ENCODE measurements at places on chromosomes 11 and 22.

DNA sequence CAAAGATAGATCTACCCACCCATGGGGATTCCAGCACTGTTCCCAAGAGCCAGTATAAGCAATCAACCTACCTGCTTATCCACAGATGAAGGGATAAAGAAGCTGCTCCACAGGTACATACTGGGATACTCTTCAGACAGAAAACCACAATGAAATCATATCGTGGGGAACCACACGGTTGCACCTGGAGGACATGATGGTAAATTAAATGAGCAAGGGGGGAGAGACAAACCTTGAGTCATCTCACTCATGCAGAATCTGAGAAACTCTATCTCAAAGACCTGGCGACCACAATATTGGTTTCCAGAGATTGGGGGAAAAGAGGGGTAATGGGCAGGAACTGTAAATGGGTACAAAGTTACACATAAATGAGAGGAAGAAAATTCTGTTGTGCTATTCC lies 14.5 kb downstream of the RGL4 start:
- DNase-seq: no peak

DNA sequence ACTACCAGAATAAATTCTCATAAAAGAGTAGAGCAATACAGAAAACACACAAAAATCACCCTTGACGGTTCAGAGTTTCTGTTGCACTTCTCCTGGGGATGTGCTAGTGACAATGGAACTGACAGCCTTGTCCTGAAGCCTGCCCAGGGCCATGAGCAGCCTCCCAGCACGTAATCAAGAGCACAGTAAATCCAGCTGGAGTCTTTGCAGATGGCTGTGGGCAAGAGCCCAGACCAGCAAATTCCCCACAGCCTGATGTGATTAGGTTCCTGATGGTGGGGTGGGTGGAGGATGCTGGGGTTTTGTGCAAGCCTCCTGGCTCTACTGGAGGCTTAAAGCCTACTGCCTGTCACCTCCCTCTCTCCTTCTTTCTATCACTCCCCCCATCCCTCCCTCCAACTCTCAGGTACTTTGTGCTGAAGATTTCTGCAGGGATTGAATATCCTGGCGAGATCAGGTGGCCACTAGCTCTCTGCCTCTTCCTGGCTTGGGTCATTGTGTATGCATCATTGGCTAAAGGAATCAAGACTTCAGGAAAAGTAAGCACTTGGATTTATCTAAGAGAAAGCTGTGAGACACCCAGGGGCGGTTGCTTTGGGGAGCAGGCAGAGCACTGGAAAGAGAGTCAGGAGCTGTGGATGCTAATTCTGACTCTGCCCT lies 18.1 kb downstream of the SLC6A5 start:
- DNase-seq: no peak

DNA sequence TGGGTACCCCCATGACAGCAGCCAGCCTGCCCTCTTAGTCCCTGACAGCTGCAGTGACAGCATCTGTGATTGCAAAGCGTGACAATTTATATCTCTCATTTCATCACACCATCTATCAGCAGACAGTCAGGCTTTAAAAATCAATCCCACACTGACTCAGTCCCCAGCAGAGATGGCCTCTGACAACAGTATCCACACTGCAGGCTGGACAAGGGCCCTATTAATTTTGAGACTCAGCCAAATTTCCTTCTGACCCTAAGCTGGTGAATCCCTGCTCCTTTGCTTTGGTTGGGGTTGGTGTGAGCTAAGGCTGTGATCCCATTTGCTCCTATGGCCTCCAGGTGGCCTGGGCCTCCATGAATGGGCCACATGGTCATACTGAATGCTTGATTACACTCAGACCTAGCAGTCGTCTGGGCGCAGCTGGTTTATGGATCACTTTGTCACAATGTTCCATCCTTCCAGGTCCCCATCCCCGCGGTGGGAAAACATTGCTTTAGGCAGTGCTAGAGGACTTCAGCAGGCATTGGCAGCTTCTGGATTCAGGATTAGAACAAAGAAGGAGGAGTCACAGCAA lies 68.2 kb upstream of the B3GAT1 start:
- DNase-seq: no peak

- peak; percentile 18 for DNase-seq
Observed at GRCh38 chr22:23675502-23676415, 15.1 kb upstream of the RGL4 start.

DNA sequence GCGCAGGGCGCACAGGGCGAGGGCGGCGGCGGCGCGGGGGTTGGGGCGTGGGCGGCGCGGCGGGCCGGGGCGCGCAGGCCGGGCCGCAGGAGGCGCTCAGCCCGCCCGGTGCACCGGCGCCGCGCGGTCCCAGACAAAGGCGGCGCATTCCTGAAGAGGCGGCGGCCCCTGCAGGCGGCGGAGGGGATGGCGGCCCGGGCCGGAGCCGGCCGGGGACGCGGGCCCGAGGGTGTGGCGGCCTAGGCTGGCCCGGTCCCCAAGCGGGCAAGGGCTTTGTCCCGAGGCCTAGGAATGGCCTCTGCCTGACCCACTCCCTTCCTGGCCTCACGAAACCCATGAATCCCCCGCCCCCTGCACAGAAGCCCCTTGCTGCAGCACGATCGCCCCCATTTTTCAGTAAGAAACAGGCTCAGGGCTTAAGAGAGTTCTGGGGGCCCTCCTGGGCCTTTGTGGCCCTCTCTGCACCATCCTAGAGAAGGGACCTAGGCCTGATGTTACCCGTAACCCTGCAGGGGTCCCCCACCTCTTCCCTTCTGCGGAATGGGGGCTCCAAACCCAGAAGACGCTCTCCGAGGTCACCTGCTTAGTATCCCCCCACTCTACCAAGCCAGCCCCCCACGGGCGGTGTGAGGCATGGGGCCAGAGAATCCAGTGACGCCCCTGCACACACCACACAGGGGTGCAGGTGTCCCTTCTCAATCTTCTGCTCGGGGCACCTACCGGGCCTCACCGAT lies at the start of gene RTN4R:
RTN4R (minus strand) TSS at position 40 of the 734 bp plus-strand sequence. CDS start 226 bp downstream, outside the sequence.
- peak; percentile 60 for DNase-seq

DNA sequence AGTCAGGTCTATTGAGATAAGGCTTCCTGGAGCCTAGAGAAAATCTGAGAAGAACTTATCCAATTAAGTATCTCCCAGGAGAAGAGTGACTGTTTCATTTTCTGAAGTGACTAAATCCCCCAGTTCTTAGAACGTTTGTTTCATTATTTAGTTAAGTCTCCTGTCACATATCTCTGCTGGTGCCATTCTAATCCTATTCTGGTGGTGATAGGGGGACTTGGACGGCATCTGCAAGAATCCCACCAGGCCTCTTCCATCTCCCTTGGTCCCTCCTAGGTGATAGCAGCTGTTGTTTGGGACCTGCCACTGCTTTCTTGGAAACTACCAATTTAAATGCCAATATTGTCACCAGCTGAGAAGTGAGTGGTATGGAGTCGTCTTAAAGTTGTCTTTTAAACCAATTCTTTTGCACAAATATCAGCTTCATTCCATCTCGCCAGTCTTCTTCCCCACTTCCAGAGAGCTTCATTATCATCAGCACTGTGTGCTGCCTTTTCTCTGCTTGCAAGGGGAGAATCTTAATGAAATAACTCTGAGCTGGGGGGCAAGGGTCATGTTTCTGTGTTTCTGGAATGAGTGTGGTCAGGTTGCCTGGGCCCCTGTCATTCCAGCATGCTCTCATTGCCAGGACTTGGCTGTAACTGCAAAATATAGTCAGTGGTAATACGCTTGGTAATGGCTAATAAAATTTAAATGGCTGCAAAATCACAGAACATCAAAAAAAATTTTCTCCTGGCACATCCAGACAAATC lies 104.8 kb downstream of the LDLRAD3 start:
- DNase-seq: no peak

DNA sequence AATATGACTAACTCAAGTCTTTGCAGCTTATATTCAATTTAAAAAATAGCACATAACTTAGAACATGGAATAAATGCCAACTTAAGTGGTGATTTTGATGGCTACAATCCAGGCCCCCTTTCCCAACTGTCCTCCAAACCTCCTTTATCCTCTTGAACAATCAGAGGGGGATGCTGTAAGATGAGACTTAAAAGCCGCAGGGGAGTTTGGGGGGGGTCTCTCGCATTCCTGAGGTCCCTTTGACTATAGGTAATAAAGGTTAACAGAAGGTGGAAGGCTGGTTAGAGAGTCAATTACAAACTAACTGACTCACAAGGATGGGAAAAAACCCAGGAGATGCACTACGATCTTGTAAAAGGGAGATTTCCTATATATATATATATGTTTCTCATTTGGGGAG lies 101.8 kb downstream of the KIRREL3 start:
- no peak for DNase-seq

GRCh38 chr11:105821781-105822180 lies 200.3 kb downstream of the MSANTD4 start:
- DNase-seq: no peak

GRCh38 chr11:106447631-106448191 lies 370.2 kb downstream of the AASDHPPT start:
- no peak for DNase-seq

DNA sequence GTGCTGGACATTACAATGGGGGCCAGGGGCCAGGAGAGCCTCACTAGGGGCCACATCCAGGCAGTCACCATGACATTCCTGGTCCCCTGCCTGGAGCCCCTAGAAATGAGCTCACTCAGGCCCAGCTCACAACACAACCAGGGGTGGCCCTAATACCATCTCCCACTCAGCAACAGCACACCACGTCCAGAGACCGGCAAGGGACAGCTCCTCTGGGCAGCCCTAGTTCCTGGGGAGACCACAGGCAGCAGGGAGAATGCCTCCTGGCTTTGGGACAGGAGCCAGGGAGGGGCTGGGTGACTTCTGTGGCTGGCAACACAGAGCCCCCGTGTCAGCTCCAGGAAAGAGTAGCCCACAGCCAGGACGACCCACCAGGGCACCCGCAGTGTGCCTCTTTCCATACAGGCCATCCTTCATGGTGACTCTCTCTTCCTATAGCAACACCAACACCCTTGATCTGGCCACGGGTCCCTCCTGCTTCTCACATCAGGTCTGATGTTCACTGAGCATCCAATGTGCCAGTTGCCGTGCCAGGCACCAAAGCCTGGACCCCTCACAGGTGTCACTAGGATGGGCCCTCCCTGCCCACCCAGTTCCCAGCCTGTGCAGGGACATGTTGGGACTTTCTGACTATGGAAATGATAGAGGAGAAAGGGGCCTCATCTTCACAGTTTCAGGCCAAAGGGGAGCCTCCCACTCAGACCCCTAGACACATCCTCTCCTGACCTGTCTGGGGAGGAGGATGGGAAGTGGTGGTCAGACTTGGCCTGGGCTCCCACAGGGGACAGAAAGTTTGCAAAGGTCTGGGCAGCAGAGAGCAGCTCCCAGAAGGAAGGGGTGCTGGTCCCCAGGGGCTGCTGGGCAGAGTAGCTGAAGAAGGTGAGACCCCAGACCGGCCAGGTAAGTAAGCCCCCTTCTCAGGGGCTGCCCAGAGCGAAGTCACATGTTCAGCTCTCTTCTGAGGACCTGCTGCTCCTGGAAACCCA lies 43.2 kb downstream of the IGLL5 start:
- DNase-seq: no peak

GRCh38 chr11:118009864-118010737 lies 23.9 kb downstream of the IL10RA start:
- no peak for DNase-seq

DNA sequence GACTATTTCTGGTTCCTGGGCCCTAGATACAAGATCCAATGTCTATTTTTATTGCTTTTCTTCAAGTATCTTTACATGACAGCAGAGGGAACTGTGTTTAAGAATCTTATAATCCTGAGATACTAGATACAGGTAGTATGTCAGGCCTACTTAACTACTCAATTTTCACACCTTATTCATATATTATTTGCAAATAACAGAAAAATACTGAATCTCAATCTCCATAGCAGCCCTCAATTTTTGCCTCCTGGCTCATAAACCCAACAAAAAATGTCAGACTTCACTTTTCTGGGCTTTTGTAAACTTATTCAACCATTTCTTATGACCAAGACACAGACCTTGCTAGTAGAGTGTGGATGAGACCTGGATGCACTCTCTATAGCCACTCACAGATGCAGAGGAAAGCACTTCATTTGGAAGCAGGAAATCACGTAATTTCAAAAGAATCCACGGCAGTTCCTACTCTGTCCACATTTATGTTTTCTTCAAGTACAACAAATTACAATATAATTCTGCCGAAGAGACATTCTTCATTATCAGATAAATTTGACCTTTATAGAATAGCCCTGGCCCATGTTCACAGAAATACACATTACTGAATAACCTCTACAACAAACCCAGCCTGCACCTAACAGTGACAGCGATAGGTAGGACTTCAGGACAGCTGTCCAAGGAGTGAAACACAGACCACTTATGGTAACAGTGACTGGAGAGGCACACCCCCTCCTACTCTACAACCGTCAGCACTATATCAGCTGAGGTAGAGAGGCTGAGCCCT lies 62.0 kb upstream of the YPEL1 start:
- DNase-seq: no peak
